ENCODE measurements at places on chromosomes 1 and 21. TPM values are rescaled to one million over a fixed set of nuclear protein-coding genes. Genes with fewer than 3 reads are reported as not detected.

Gene BNIPL
- 0.91 TPM for total RNA-seq

- H3K27ac ChIP-seq = no peak overlapping the region
- H3K36me3 ChIP-seq = no peaks in the 10 kb centered on the region
Observed at GRCh38 chr1:109906160-109906838, 4.3 kb upstream of the CSF1 start.

DNA sequence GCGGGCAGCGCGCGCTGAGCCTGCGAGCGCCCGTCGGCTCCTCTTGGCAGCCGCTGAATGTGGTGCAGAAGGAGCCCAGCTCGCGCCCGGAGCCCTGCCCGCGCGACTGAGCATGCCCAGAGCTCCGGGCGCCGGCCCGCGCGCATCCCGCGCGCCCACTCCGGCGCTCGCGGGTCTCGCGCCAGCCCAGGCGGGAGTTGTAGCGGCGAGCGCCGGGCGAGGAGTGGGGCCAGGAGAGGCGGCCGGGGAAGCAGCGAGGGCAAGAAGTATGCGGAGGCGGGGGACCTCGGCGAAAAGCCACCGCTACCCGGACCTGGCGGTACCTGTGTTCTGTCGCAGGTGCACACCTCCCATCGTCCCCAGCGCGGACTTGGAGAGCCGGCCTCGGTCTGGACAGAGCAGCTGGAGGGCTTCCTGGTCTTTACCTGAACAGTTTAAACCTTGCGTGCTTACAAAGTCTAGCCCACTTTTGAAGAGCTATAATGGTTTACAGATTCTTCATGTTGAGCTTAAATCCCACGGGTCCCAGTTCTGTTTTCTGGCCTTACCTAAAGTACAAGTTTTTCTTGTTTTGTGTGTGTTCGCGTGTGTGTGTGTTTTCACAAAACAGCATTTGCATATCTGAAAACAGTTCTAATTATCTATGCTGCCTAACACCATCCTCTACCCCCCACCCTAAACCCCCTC, at the start of gene DDAH1:
Gene DDAH1 (minus strand): TSS at position 61 of the 687 bp plus-strand sequence. CDS start 114 bp downstream, outside the sequence.
- H3K36me3 ChIP-seq = no peaks in the 10 kb centered on the region
- H3K27ac ChIP-seq = peak within 1 kb of the TSS; percentile 88
- H3K27me3 ChIP-seq = peaks cover 18% of the 10 kb centered on the region
- DNase-seq = peak; percentile 62

DNA sequence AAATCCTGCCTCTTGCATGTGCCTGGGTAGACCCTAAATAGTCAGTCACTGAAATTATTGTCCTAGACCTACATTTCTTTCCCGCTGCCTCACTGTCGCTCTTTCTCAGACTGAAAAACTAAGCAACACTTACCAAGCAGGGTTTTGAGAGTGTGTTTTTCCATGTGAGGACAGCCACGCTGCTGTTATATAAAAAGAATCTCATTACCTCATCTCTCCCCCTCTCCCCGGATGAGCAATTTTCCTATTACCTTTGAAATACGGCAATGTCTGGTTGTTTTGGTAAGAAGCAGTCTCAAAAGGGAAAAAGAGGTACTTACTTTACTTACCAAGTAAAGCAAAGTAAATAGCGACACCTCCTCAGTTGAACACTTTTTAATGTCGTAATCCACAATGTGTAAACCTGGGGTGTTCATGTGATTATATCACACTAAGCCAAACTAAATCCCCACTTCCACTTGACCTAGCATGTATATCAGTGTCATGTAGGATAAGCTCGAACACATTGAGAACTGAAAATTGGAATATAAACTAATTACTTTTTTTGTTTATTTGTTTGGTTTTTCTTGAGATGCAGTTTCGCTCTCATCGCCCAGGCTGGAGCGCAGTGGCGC, 12.2 kb upstream of the VN1R5 start:
- no peak for DNase-seq
- no peak overlapping the region for H3K27ac ChIP-seq
- H3K4me3 ChIP-seq = no peak overlapping the region
- no peaks in the 10 kb centered on the region for H3K4me1 ChIP-seq
- H3K36me3 ChIP-seq = no peaks in the 10 kb centered on the region

Gene PIGR
- total RNA-seq = not detected

DNA sequence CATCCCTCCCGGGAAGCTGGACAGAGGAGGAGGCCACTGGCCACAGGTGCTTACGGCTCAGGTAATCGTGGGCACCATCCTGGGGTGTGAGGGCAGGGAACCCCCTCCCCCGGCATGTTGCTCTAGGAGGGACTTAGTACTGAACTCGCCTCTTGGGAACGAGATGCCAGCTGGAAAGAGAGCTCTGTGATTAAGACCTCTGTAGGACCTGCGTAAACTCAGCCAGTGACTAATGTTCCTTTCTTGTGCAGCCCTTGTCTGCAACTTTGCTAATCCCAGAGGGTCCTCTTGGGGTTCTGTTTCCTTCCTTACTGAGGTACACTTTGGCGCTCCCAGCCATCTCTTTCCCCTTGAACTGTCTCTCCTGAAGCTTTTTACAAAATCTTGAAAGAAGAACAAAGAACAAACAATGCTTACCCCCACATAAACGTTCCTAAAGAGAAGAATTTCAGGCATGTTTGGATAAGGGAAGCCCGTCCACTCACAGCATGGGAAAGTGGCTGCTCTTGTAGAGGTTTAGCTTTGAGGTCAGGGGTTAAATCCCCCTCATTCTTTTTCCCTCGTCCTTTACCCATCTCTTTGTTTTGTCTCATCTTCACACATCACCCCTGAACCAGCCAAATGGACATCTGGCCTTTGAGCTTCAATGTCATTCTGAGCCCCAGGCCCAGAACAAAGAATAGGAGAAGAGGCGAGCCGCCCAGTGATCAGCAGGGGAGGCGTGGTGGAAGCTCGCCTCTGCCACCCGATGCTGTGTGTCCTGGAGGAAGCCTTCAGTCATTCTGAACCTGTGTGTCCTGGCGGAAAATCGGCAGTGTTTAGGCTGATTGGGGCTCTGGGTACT, 37.4 kb downstream of the CITED4 start:
- peaks cover 31% of the 10 kb centered on the region for H3K4me1 ChIP-seq
- no peak for DNase-seq
- H3K36me3 ChIP-seq = no peaks in the 10 kb centered on the region
- H3K27ac ChIP-seq = peak overlapping the region; percentile 95
- H3K27me3 ChIP-seq = no peaks in the 10 kb centered on the region

GRCh38 chr1:50214717-50215116, 106.0 kb downstream of the ELAVL4 start:
- no peak overlapping the region for H3K27ac ChIP-seq
- H3K4me1 ChIP-seq = no peaks in the 10 kb centered on the region
- no peak overlapping the region for H3K4me3 ChIP-seq
- DNase-seq = no peak
- no peaks in the 10 kb centered on the region for H3K27me3 ChIP-seq
- H3K36me3 ChIP-seq = no peaks in the 10 kb centered on the region

DNA sequence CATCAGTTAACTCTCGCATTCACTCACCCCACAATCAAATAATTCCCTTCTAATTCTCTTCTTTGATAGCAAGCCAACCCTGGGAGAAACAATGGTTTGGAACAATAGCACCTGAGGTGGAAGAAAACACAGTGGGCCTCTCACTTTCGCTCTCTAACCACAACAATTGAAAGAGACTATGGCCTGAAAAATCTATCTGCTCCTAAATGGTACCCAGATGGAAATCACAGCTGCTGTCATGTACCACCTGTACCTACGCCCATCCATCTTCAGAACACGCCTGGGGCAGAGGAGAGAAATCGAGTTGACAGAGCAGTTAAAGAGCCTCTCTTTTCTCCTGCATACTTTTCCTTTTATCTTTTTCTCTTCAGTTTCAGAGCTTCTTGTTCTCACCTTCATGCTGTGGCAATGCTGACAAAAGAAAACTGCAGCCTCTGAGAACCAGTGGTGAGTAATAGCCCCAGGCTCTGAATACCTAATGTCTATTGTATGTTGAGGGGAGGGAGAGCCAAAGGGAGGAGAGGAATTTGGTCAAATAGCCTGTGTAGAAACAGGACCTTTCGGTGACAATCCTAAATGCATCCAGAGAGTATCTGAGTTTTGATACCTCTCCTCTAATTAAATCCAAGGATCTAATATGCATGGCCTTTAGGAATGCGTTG, 57.7 kb downstream of the ZC3H11B start:
- no peaks in the 10 kb centered on the region for H3K27me3 ChIP-seq
- DNase-seq = no peak
- peaks cover 9% of the 10 kb centered on the region for H3K4me1 ChIP-seq
- H3K36me3 ChIP-seq = no peaks in the 10 kb centered on the region

Gene AK5
- total RNA-seq = 4.0 TPM

- peaks cover 26% of the 10 kb centered on the region for H3K36me3 ChIP-seq
- H3K4me3 ChIP-seq = no peak overlapping the region
- H3K27ac ChIP-seq = peak overlapping the region; percentile 62
- H3K27me3 ChIP-seq = no peaks in the 10 kb centered on the region
Observed at GRCh38 chr1:159916242-159917051, 8.9 kb downstream of the TAGLN2 start.

DNA sequence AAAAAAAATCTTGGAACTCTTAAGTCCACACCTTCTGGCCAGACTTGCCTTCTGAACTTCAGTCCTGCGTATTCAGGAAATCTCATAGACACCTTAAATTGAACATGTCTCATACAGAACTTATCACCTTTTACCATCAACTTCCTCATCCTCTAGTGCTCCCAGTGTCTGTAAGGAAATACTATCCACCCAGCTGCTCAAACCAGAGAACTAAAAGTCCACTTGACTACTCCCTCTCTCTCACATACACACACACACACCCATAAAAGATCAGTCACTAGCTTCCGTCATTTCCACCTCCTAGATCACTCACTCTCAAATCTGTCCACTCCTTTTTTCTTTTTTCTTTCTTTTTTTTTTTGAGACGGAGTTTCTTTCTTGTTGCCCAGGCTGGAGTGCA, 10.9 kb upstream of the CAP1 start:
- H3K4me3 ChIP-seq = no peak overlapping the region
- DNase-seq = no peak
- H3K27ac ChIP-seq = no peak overlapping the region
- peaks cover 9% of the 10 kb centered on the region for H3K27me3 ChIP-seq
- H3K36me3 ChIP-seq = no peaks in the 10 kb centered on the region
- H3K4me1 ChIP-seq = peaks cover 1% of the 10 kb centered on the region

- H3K4me3 ChIP-seq = no peak overlapping the region
- H3K27me3 ChIP-seq = no peaks in the 10 kb centered on the region
- peaks cover 5% of the 10 kb centered on the region for H3K36me3 ChIP-seq
- no peak overlapping the region for H3K27ac ChIP-seq
- DNase-seq = no peak
Observed at GRCh38 chr1:9340172-9340854, 47.6 kb downstream of the SPSB1 start.

Gene NBPF4
- total RNA-seq = not detected

DNA sequence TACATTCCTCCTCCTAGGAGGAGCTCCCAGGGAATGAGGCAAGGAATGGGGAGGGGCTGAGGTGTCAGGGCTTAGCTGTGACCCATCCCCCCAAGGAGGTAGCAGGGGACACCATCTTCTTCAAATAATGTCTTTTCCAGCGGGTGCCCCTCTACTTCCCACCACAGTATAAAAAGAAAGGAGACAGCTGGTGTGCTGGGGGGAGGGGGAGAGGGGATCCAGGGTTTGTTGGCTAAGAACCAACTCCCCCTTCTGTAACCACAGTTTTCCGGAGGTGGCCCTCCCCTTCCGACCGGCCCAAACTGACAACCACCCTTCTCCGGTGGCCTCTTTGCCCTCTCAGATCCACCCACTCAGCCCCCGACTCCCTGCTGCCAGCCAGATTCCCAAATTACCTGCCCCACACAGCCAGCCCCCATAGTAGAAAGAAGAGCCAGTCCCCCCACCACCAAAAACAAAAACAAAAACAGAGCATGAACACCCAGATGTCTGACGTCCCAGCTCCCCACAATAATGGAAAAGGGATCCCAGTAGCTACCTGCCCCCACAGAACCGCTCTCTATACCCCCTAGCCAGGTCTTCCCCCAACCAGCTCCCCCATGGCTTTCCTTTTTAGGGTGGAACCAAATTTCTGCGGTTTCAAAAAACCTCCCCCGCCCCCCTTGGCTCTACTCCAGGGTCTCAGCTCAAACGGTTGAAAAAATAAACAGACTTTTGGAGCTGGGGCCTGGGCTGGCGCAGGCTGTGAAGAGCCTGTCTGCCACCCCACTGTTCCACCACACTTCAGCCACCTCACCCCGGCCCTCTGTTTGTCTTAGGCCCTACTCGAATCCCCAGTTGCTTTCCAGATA, 2.1 kb downstream of the ARHGEF2 start:
- peak overlapping the region; percentile 95 for H3K4me3 ChIP-seq
- no peaks in the 10 kb centered on the region for H3K36me3 ChIP-seq
- H3K27me3 ChIP-seq = no peaks in the 10 kb centered on the region
- peaks cover 65% of the 10 kb centered on the region for H3K4me1 ChIP-seq
- H3K27ac ChIP-seq = peak overlapping the region; percentile 88
- no peak for DNase-seq

Gene PRDM16
- total RNA-seq = 69.1 TPM

DNA sequence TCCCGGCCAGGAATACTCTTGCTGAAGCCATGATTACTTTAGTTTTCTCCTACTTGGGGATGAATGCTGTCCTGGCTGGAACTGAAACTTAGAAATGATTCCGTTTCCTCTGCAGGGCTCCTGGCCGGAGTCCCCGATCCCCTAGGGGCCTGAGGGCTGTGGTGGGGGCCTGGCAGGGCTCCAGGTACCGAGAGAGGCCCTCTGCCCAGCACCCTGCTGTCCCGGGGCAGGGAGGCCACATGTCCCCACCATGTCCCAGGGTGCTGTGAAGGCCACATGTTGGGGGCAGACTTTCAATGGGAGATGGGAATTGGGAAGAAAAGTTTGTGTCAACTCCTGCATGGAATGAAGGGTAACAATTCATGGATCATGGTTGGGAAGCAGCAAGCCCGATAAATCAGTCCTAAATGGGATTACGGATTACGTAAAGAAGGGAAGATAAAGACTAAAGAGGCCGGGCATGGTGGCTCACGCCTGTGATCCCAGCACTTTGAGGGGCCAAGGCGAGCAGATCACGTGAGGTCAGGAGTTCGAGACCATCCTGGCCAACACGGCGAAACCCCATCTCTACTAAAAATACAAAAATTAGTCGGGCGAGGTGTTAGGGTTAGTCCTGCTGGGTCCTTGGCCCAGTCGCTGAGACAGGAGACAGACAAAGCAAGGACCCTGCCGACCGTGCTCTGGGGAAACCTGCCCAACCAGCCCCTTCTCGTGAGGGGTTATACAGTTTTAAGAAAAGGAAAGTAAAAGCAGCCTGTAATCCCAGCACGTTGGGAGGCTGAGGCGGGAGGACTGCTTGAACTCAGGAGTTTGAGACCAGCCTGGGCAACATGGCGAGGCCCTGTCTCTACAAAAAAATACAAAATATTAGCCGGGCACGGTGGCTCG, 37.6 kb downstream of the MORN1 start:
- H3K27me3 ChIP-seq = peaks cover 9% of the 10 kb centered on the region
- DNase-seq = no peak
- H3K4me1 ChIP-seq = no peaks in the 10 kb centered on the region
- H3K27ac ChIP-seq = no peak overlapping the region
- H3K4me3 ChIP-seq = no peak overlapping the region

Gene RNU1-3
- 3,923 TPM for total RNA-seq

Gene C8B
- total RNA-seq = 0.26 TPM

Measured in progenitor cell of endocrine pancreas (in vitro differentiated cells).